Left kidney (tissue), 8 donors: ENCODE measurements at places on chromosomes 4 and X. TPM values are rescaled to one million over a fixed set of nuclear protein-coding genes. Genes with fewer than 3 reads are reported as not detected.

SNX12 gene
- 51.7 TPM for polyA plus RNA-seq

DGAT2L6 gene
- 0.12 TPM for polyA plus RNA-seq

ARHGEF38 gene
- polyA plus RNA-seq = 5.9 TPM

YY2 gene
- polyA plus RNA-seq = 3.2 TPM

BEX1 gene
- polyA plus RNA-seq = 60.3 TPM

STAP1 gene
- 0.20 TPM for polyA plus RNA-seq

AREG gene
- 0.25 TPM for polyA plus RNA-seq
